ENCODE measurements at places on chromosomes 11 and 22.

- no peak for DNase-seq
These were observed 9.9 kb downstream of the BRSK2 start for GRCh38 chr11:1399386-1400316.

DNA sequence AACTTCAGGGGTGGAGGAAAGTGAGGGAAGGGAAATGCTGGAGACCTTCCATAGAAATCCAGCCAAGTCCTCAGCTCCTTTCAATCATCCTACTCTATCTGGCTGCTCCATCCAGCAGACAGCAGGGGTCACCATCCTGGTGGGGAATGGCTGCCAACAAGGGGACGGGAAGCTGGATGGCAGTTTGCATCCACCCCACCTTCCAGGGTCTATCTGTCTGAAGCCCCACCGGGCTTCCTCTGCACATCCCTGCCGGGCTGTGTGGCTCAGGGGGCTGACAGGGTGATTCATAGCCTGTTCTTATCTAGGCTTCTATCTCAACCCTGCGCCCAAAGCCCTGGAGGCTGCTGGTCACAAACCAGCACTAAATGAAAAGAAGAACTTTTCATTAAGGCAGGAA lies 1.1 kb downstream of the SYTL2 start:
- DNase-seq = no peak

DNA sequence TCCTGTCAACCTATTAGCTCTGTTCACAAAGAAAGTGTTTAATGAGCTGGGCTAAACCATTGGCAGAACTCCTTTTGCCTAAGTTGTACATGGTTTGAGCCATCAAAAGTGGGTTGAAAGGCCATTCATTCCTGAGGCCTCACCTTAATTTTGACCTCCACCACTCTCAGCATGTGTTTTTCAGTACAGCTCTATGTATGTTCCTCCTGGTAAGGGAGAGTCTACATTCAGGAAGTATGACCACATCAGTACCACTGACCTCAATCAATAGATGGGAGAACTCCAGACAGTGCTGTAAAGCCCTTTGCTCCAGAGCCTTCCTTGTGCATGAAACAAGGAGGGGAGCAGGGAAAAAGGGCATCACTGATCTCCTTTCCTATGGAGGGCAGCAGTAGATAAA lies 87.8 kb upstream of the CARD18 start:
- DNase-seq = no peak

GRCh38 chr11:6474413-6474792 lies 662 bp upstream of the TRIM3 start:
- no peak for DNase-seq

DNA sequence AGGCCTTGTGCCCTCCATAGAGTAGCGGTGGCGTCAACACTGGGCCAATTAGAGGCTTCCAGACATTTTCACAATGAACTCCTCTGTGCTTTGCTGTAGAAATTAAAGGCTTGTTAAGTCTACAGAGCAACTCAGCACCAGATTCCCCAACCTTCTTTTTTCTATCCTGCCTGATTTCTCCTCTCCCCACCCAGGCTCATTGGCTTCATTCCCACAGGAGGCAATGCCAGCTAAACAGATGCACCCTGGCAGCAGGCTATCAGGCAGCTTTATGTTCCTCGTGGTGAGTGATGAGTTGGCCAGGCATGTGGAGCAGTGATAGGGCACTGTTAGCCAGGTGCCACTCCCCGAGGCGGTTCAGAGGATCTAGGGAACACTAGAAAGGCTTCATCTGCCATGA lies 4.8 kb downstream of the DIXDC1 start:
- DNase-seq = no peak

- DNase-seq = no peak
These were observed 85.3 kb upstream of the GAL start for GRCh38 chr11:68598816-68599653.

DNA sequence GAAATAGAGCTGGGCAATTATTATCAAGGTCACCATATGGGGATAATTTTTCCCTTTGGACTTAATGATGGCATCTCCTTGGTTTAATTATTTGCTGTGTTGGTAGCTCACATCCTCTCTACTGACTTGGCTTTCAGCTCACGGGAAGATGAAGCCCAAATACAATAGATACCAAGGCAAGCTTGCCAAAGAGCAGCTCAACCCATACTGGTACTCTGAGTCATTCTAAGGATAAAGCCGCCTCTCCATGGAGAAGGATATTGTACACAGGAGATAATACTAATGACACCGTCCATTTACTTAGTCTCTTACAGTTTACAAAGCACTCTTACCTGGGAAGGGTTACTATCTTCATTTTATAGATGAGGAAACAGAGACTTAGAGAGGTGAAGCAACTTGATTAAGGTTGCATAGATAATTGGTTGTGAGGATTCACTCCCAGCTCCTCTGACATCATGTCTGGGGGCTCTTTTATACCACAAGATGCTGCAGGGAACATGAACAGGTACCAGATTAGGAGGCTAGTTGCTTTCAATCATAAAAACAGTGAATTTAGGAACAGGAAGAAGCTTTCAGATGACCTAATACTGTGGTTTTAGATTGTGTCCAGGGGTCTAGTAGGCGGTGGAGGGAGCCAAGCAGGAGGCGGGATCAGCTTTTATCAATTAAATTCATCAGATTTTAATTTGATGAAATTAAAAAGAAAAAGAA lies 48.3 kb upstream of the PICALM start:
- no peak for DNase-seq

DNA sequence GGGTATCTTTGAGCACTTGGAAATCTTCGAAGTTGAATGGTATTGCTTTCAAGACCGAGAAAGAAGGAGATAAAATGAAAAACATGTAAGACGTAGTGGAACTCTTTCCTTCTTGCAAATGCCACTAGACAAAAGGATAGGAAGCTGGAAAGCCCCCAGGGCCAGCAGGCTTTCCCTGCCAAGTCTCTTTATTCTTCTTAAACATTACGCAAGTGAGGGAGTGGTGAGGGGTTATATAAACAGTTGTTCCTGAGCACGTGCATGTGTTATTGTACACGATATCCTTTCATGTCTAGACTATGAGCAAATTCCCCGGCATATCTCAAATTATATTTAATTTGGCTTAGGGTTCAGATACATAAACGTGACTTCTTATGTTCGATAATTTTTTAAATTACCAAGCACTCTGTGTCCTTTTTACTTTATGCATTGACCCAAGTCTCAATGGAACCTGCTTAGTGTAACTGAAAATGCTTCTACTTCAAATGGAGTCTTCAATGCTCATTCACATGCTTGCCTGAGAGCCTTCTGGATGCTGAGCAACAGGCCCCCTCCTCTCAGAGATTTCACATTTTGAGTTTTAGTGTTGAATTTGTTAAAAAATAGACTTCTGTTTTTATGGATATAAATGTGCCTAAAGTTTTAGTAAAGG lies 59.0 kb downstream of the PPP2R1B start:
- DNase-seq = no peak

- no peak for DNase-seq
These were observed 22.4 kb upstream of the FZD4 start for GRCh38 chr11:86977441-86978050.

DNA sequence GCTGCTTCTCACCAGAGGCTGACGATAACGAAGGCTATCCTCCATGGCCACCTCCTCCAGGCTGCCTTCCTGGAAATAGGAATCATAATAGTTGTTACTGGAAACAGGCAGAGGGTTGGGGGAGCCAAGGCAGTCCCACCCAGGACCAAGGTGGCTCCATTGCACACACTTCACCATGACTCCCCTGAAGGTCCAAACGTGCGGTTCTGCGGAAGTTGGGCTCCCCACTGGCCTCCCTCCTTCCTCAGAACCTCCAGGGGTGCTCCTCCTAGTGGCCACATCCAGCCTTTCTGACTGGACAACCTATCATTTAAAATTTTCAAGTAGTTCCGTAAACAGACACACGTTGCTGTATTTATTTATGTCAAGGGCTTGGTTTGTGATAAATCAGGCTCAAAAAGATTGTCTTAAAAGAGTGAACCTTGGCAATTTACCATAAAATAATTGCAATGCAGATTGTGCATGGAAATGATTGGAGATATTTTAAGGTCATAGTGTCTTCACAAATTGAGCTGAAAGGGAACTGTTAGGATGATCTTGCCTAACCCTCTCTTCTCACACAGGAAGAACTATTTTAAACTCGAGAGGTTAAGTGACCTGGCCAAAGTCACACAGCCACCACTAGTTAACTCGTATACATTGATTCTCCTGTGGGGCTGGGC lies 1.4 kb upstream of the TCN2 start:
- DNase-seq = no peak

DNA sequence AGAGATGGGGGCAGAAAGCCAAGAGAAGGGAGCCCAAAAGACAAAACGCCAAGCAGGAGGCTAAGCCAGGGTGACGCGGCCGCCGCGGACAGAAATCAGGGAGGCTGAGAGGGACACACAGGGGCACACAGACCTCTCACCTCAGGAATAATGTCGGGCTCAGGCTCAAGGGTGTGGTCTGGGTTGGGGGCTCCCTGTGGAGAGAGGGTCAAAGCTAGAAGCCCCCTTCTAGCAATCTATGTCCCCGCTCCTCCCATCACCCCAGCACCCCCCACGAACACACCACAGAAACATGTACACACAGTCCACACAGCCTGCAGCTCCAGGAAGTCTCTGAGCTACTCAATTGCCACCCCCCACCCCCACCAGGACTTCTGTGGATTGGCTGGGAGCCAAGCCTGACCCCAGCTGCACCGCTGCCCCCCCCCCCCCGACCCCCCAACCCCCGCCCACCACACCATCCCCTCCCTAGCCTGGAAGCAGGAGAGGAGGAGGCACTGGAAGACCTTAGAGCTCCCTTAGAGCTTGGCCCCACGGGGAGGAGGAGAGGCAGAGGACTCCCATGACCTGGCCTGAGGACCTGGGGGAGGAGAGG lies 6.9 kb downstream of the BCL9L start:
- DNase-seq = no peak

GRCh38 chr11:124402326-124402922 lies 3.6 kb upstream of the OR8B3 start:
- no peak for DNase-seq

DNA sequence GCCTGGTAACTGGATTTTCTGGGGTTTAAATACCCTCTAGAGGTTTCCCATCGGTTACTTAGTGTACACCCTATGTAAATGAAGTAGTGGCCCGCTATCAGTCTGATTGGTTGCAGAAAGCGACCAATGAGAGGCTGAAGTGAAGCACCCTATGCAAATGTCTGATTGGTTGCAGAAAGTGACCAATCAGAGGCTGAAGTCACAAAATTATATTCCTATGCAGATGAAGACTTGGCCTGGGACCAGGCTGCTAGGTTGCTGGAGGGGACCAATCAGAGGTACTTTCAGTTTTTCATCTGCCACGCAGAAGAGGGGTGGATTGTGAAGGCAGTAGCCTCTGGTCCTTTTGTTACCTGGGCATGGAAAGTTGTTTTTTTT lies 134.8 kb downstream of the TBC1D22A start:
- DNase-seq = no peak

DNA sequence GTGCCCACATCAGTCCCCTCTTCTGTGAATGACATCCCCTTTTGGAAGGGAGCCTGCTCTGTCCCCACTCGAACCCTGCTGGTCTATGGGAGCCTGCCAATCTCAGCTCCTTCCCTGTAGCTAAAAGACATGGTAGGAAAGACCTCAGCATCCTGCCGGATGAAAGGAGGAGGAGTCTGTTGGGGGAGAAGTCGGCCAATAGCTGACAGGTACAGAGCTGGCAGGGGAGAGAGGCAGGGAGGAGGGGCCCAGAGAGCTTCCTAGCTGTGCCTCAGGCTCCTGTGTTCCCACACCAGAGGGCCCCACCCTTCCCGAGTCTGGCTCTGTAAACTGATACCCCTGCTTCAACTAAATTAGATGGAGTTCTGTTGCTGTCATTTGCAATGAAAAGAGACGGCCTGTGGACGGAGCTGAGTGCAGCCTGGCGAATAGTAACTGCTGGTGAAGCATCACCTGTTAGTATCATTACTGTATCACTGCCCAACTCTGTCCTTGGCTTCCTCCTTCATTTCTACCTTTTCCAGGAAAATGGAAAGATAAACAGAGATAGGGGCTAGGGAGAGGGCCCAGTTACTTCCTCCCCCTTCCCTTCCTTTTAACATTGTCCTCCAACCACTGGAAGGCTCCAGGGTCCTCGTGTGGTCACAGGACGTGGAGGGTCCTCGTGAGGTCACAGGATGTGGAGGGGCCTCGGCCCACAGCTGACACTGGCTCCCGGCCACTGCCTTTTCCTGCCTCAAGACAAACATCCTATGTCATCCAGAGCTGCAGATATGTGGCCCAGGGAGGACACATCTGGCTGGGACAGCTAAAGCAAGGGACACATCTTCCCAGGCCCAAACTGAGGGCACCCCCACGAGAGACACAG lies 15.1 kb downstream of the FXYD6 start:
- no peak for DNase-seq

- DNase-seq = no peak
These were observed 24.3 kb downstream of the KCNQ1OT1 start for GRCh38 chr11:2675540-2675939.

DNA sequence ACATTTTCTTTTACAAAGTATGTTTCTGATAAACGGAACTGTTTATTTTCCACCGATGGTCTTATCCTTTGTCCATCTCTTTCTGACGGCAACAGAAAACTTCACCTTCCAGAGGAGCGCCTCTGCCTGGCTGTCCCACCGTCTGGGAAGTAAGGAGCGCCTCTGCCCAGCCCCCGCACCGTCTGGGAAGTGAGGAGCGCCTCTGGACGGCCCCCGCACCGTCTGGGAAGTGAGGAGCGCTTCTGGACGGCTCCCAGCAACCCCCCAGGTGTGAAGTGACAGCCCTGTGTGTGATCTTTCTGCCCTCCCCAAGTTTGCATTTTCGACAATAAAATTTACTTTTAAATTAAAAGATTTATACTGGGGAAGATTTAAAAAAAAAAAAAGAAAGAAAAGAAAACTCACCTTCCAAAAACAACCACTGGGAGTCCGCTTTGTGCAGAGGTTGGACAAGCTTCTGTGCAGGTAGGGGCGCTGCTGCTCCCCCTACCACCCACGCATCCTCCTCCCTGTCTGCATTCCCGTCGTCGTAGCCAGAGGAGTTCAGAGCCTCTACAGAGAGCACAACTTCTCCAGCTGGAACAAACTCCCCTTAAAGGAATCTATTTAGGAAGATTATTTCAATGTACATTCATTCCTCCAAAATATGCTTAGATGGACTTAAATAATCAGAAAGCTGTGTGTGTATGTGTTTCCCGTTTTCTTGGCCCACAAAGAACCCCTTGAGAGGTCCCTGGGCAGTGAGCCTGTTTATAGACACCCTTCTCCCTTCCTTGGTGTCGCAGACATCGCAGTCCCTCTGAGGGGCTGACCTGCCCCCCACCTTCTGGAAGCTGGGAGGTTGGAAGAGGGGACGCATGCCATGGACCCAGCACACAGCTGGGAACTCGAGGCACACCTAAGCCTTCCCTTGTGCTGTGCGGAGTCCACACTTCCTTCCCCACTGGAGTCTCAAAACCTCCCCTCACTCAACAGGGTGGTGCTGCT lies 849 bp upstream of the APOBEC3B start:
- no peak for DNase-seq

- no peak for DNase-seq
These were observed 10.2 kb upstream of the OOSP4A start for GRCh38 chr11:59953463-59954218.

GRCh38 chr11:125091247-125091876 lies 20.1 kb downstream of the TMEM218 start:
- DNase-seq = no peak

- DNase-seq = peak; percentile 29
These were observed 16.3 kb downstream of the SDHAF2 start for GRCh38 chr11:61446211-61446651.

- DNase-seq = no peak
These were observed 160.2 kb downstream of the KIRREL3 start for GRCh38 chr11:126840201-126840886.

- no peak for DNase-seq
These were observed 14.7 kb downstream of the MGAT3 start for GRCh38 chr22:39471381-39472141.

Measured in activated naive CD4-positive, alpha-beta T cell (primary cell).